ENCODE measurements at places on chromosomes 5 and 9. TPM values are rescaled to one million over a fixed set of nuclear protein-coding genes. Genes with fewer than 3 reads are reported as not detected.

TMEM171 gene
- 1.7 TPM for total RNA-seq

DNA sequence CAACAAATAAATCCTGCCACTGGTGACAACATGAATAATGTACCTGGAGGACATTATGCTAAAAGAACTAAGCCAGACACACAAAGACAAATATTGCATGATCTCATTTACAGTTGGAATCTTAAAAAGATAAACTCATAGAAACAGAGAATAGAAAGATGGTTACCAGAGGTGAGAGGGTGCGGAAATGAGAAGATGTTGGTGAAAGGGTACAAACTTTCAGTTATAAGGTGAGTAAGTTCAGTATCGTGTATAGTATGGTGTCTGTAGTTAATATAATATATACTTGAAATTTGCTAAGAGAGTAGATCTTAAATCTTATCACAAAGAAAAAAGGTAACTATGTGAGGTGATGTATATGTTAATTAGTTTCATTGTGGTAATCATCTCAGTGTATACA is 63.3 kb downstream of the PRRC1 start:
- H3K27me3 ChIP-seq = no peaks in the 10 kb centered on the region
- H3K27ac ChIP-seq = no peak overlapping the region
- H3K4me3 ChIP-seq = no peak overlapping the region

DNA sequence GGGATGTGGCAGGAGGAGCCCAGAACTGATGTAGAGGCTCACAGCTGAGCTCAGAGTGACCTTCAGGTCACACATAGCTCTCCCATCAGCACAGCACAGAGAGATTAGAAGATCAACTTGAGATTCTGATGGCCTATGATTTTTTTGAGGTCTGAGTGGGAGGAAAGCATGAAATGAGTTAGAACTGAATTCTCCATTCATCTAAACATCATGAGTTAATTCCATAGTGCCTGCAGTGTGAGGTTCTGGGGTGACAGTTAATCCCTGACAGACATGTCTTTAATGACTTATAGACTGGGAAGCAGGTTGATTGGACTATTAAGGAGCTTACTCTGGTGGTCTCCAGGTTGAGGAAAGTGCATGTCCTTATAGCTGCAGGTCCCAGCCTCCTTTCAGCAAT is 22.4 kb downstream of the SLC22A5 start:
- no peaks in the 10 kb centered on the region for H3K36me3 ChIP-seq
- no peak overlapping the region for H3K4me3 ChIP-seq
- DNase-seq = no peak
- H3K4me1 ChIP-seq = peaks cover 8% of the 10 kb centered on the region
- H3K27me3 ChIP-seq = no peaks in the 10 kb centered on the region
- no peak overlapping the region for H3K27ac ChIP-seq

- H3K27me3 ChIP-seq = no peaks in the 10 kb centered on the region
- no peaks in the 10 kb centered on the region for H3K36me3 ChIP-seq
- H3K4me1 ChIP-seq = no peaks in the 10 kb centered on the region
- H3K4me3 ChIP-seq = no peak overlapping the region
- H3K27ac ChIP-seq = no peak overlapping the region
Observed at GRCh38 chr5:73151766-73152410, 21.1 kb upstream of the TMEM174 start.

GRCh38 chr9:114225561-114226212 is 70.3 kb downstream of the COL27A1 start:
- peak overlapping the region; percentile 52 for H3K27ac ChIP-seq
- H3K4me1 ChIP-seq = peaks cover 16% of the 10 kb centered on the region
- H3K36me3 ChIP-seq = no peaks in the 10 kb centered on the region
- H3K4me3 ChIP-seq = no peak overlapping the region

DNA sequence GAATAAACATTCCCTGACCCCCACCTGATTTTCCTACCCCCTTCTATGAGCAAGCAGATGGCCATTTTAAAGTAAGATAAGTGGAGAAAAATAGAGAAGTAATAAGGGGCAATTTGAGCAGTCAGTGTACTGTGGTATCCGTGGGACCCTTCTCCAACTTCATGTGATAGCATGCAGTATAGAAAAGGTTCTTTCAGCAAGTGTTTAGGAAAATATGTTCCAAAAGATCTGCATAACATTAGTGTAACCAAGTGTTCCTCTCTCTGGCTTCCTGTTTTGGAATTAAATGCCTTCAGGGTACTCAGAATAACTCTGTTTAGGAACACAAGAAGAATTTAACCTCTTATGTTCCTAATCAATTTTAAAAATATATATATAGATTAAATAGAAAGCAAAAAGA is 134.9 kb downstream of the ATG10 start:
- DNase-seq = peak; percentile 27
- H3K36me3 ChIP-seq = no peaks in the 10 kb centered on the region
- H3K4me1 ChIP-seq = peaks cover 21% of the 10 kb centered on the region
- peak overlapping the region; percentile 17 for H3K27ac ChIP-seq

DNA sequence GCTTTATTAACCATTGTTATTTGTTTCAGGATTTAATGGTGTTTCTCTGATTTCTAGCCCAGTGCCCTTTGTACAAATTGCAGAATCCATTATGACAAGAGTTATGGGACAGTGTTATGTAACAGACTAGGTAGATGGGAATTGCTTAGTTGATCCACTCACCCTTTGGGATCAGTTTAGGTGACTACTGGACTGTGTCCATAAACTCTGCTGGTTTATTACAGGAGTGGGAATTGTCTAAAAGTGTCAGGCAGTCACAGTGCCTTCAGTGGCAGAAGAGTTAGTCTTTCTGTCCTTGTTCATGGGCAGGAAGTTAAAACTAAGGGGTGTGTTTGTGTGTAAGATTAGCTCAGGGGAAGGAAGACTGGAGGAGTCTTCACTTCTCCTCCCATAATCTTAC is 29.3 kb downstream of the RCL1 start:
- no peaks in the 10 kb centered on the region for H3K36me3 ChIP-seq
- H3K4me3 ChIP-seq = no peak overlapping the region
- H3K27me3 ChIP-seq = no peaks in the 10 kb centered on the region
- no peaks in the 10 kb centered on the region for H3K4me1 ChIP-seq
- H3K27ac ChIP-seq = 0 out of 2 replicates have a peak overlapping the region, but pooled peaks have one; percentile 28

DNA sequence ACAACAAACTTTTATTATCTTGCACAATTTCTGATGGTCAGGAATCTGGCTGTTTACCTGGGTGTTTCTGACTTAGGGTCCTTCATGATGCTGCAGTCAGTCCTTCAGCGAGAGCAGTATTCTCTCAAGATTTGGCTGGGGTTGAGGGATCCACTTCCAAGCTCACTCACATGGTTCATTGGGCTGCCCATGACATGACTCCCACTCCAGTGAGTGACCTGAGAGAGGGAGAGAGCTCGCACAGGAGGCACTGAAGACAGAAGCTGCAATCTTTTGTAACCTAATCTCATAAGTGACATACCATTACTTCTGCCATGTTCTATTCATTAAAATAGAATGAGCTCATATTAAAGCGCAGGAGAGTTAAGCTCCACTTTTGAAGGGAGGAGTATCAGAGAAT is 212.6 kb downstream of the SPATA31D1 start:
- no peak for DNase-seq
- no peaks in the 10 kb centered on the region for H3K36me3 ChIP-seq
- no peak overlapping the region for H3K27ac ChIP-seq
- H3K4me3 ChIP-seq = no peak overlapping the region
- peaks cover 15% of the 10 kb centered on the region for H3K4me1 ChIP-seq
- H3K27me3 ChIP-seq = no peaks in the 10 kb centered on the region

Measured in GM23338 (cell line).